ENCODE measurements at places on chromosomes 1 and 21. TPM values are rescaled to one million over a fixed set of nuclear protein-coding genes. Genes with fewer than 3 reads are reported as not detected.

DNA sequence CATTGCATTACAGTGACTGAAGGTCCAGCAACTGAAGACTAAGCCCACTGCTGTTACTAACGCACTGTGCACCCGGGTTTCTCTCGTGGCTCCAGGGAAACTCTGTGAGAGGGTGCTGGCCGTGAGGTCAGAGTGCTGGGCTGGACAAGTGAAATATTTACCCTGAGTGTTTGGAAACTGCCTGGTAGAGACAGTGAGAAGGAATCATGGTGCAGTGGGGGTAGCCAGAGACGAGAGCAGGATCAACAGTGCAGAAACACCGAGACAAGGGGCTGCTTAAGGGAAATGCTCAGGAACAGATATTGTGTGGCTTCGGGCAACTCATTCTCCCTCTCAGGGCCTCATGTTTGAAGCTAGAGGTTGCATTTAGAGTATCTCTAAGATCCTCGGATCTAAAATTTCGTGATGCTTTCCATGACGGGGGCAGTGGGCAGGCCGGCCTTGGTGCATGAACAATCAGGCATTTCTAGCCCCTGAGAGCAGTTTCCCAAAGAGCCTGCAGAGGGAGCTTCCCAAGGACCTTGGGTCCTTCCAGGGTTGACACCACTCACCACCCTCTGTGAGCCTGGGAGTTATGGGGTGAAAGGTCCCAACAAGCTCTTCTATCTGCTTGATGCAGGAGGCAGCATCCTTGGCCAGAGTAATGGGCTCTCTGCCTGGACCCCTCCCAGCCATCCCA is 9.7 kb downstream of the CD2 start:
- no peaks in the 10 kb centered on the region for H3K27me3 ChIP-seq
- peak overlapping the region; percentile 78 for H3K4me3 ChIP-seq
- H3K4me1 ChIP-seq = peaks cover 96% of the 10 kb centered on the region
- H3K27ac ChIP-seq = peak overlapping the region; percentile 99
- peak; percentile 67 for DNase-seq

GRCh38 chr21:42174173-42174572 is 44.8 kb upstream of the ABCG1 start:
- no peak overlapping the region for H3K27ac ChIP-seq
- peaks cover 1% of the 10 kb centered on the region for H3K4me1 ChIP-seq
- no peak for DNase-seq

- H3K4me3 ChIP-seq = no peak overlapping the region
- no peak overlapping the region for H3K27ac ChIP-seq
- H3K4me1 ChIP-seq = no peaks in the 10 kb centered on the region
- no peaks in the 10 kb centered on the region for H3K36me3 ChIP-seq
These were observed 217.9 kb downstream of the NTNG1 start for GRCh38 chr1:107358619-107359327.

The FAM177B gene
- total RNA-seq = not detected

The ANKRD65 gene
- total RNA-seq = not detected

Data from activated CD4-positive, alpha-beta memory T cell treated with anti-CD3 and anti-CD28 coated beads, Interleukin-2, amount 10 ng/mL, durations not matched to agents 7 days and 5 days (primary cell).